ENCODE measurements at places on chromosomes 7 and 10.

GRCh38 chr7:646487-646886 is 80.0 kb upstream of the DNAAF5 start:
- DNase-seq: no peak

- peak; percentile 18 for DNase-seq
Observed at GRCh38 chr7:2046581-2047565, 185.9 kb downstream of the MAD1L1 start.

DNA sequence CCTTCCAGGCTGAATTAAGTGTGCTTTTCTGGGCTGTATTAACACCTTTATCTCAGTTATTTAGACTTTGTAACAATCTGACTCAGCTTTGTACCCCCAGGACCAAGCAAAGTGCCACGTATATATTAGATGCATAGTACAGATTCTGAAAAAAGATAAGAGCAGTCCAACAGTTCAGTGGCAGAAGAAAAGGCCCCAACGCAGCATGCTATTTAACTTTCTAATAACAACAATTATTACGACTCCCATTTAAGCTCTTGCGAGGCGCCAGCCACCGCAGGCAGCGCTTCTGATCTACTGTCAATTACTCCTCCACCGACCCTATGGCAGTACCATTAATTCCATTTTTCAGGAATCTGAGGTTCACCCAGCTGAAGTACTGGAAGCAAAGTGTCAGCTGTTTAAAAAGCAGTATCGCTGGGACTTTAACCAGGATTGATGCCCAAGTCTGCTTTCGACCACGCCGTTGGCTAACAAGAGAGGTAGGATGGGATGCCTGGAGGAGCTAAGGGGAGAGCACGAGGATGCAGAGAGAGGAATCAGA is 638 bp downstream of the LIPA start:
- no peak for DNase-seq

DNA sequence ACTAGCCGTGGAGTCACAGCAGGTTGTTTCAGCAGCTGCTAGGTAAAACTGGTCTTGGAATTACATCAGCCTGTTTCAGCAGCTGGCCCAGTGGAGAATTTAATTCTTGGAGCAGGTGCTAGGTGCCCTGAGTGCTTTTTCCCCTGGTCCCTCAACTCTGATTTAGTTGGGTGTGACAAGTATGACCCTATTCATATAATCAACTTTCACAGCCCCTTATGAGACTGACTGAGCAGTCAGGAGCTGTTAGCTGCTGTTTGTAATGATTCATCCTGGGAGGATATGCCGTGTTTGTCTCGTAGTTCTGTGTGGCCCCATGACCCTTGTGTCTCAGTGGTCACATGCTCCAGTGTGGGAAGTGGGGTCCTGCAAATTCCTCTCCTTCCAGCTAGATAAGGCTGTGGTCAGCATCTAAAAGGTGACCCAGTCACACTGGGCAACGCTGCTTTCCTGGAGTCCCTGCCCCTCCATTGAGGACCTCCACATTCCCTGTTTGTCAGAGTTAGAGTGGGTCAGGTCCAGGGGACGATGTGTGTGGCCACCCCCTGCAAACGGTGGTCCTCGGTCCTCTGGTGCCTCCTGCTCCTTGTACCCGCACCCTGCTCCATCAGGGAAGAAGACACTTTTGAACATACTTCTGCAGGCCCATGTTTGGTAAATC is 28.3 kb downstream of the TBATA start:
- no peak for DNase-seq

DNA sequence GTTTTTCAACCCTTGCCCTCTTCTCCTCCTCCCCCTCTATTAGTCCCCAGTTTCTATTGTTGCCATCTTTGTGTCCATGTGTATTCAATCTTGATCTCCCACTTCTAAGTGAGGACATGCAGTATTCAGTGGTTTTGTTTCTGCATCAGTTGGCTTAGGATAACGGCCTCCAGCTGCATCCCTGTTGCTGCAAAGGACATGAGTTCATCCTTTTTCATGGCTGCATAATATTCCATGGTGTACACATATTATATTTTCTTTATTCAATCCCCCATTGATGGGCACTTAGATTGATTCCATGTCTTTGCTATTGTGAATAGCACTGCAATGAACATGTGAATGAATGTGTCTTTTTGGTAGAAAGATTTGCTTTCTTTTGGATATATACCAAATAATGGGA is 190.4 kb upstream of the LYZL1 start:
- DNase-seq: no peak

GRCh38 chr10:117138838-117139580 is 939 bp upstream of the VAX1 start:
- no peak for DNase-seq

DNA sequence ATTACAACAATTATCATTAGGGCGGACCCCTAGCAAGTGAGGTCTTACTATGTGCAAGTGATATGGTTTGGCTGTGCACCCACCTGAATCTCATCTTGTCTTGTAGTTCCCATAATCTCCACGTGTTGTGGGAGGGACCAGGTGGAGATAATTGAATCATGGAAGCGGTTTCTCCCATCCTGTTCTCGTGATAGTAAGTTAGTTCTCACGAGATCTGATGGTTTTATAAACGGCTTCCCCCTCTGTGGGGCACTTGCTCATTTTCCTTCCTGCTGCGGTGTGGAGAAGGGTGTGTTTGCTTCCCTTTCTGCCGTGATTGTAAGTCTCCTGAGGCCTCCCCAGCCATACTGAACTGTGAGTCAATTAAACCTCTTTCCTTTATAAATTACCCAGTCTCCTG is 96.1 kb upstream of the CDK6 start:
- DNase-seq: no peak

- DNase-seq: no peak
Observed at GRCh38 chr10:90175161-90175681, 473.8 kb downstream of the KIF20B start.

GRCh38 chr10:15230257-15230656 is 61.8 kb upstream of the NMT2 start:
- DNase-seq: no peak

DNA sequence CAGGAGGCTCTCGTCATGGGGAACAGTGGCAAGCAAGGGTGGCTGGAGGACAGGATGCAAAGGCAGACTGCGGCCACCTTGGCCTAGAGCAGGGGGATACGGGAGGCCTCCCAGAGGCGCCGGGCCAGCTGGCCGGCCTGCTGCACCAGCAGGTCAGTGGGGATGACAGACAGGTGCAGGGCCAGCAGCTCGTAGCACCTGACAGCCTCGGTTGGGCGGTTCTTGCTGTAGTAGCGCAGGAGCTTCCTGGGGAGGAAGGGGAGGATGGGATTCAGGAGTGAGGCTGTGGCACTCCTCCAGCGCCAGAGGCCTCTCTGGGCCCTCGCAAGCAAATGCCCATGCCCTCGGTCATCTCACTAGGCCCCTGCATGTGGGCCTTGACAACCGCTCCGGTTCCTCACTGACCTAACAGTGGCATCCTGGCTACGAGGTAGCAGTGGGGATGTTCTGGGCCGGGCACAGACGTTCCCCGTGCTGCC is 2.5 kb upstream of the PYROXD2 start:
- DNase-seq: no peak

DNA sequence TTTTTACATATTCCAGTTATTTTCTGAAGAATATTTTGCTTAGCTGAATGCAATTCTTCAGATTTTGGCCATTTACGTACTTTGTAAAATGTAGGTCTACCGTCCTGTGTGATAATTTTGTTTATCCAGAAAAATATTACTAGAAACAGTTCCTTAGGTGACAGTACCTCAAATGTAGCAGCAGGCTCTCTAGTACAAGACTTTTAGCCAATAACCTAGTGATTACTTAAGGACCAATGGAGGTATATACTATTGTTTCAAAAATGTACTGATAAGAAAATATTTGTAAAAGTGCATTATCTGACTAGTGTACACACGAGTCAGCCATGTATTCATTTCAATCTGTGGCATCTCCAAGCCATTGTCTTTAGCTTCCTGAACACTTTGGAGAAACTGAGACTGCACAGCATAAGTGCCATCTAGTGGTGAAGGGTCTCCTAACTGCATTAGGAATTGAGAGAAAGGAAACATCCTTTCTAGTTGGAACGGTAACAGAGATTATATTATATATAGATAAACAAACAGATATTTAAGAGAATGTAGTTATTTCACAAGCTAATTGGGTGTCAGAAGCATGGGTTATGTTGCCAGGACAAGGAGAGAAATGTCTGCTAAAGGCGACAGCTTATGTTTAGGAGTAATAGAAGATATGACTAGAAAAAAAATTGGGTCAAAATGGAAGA is 23.7 kb downstream of the RTKN2 start:
- DNase-seq: no peak

DNA sequence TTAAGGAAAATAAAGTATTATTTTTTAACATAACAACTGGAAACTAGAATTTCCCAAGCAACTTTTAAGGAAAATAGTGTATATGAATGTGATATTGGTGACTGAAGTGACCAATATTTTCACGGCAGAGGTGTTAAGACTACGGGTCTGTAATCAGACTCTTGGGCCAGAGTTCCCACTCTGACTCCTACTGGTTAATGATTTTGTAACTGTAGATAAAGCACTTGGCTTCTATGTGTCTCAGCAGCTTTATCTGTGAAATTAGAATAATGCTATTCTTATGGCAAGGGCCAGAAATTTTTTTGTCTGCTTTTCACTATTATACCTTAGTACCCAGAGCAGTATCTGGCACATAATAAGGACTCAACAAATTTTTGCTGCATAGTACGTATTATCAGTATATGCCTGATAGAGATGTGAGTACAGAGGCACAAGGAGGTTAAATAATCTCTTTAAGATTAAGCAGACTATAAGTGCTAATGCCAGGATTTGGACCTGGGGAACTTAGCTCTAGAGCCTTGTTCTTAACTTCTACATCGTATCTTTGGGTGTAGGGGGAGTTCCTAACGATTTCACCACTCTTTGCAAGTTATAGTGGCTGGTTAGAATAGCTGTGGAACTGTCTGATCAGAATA is 186.1 kb upstream of the SLC26A5 start:
- DNase-seq: no peak

- DNase-seq: no peak
Observed at GRCh38 chr7:123995617-123996326, 37.1 kb downstream of the TMEM229A start.

DNA sequence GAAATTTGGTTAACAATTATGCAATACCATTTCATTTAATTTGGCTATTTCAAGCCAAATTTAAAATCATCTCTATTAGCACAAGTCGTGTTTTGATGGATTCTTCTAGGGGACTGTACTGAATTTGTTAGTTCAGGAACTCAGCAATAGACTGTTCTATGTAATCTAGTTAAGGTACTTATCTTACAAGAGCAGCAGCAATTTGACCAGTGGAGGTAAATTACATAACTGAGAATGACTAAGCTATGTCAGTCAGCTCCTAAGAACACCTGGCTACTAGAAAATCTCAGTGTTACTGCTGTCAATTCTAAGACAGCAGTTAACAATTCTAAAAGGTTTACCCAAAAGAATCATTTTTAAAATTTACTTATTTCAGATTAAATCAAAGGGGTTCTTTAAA is 513.9 kb upstream of the ZWINT start:
- DNase-seq: no peak

- DNase-seq: peak; percentile 51
Observed at GRCh38 chr7:128697302-128697905, 25.3 kb downstream of the GARIN1A start.

- no peak for DNase-seq
Observed at GRCh38 chr7:90726120-90726519, 130.0 kb downstream of the CDK14 start.

GRCh38 chr10:59096631-59097030 is 79.8 kb upstream of the PHYHIPL start:
- no peak for DNase-seq

GRCh38 chr7:98548971-98549370 is 68.1 kb upstream of the NPTX2 start:
- DNase-seq: no peak

- no peak for DNase-seq
Observed at GRCh38 chr10:117948493-117948892, 98.2 kb downstream of the RAB11FIP2 start.

- no peak for DNase-seq
Observed at GRCh38 chr10:61478621-61479312, 25.6 kb upstream of the TMEM26 start.

- DNase-seq: no peak
Observed at GRCh38 chr7:41451826-41452225, 251.1 kb downstream of the INHBA start.

DNA sequence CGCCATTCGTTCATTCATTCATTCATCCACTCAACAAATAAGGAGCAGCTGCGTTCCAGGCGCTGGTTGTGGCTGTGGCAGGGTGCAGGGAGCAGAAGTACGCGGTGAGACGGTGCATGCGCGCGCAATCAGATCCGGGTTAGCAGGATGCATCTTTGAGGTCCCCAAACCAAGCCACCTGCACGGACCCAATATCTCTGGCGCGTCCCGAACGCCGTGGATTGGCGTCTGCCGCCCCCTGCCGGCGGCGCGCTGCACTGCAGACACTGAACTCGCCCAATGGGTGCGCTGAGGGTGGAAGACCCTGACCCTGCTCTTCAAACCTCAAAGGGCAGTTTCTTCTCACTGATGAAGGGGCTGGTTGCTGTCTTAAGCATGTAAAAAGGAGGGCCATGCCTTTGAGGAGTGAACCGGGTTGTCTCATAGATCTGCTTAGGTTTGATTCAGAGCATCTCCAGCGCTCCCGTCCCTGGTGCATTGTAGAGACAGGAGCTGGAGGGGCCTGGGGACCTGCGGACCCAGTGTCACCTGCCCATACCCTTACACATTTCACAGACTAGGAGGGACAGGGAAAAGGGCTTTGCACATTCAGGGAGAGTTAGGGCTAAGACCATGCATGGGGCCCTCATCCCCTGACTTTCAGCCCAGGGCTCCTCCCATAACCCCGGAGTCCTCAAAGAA is 102.5 kb downstream of the RAMP3 start:
- DNase-seq: peak; percentile 86

GRCh38 chr7:1427064-1427657 is 32.1 kb downstream of the MICALL2 start:
- no peak for DNase-seq

DNA sequence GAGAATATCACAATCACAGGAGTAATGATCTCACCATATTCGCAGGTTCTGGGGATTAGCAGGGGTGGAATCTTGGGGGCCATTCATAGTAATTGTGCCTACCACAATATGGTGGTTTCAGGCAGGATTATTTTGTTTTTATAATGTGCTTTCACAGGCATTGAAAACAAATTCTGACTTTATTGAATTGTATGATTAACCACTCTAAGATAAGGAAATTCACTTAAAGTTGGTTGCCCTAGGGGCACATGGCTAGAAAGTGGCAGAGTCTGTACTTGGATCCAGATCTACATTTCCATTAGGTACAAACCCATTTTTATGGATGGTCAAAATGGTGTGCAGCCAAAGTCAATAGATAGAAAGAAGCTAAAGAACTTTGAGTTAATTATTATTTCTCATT is 1.7 kb downstream of the CROT start:
- DNase-seq: no peak

DNA sequence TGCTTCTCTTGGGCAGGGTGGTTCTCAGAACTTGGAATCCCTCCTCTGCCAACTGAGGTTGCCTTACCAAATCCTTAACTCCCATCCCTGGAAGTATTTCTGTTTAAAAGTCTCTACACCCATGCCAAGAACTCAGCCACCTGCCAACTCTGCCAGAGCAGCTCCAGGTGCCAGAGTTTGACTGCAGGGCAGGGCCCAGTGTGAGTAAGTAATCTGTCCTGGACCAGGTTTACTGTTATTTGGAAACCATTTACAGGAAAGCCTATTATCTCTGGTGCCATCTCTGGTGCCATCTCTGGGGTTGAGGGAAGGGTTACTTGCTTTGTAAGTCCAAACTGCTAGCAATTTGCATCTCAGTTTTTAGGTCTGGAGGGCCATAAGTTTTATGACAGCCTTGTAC is 2.5 kb downstream of the TSPAN15 start:
- DNase-seq: no peak

GRCh38 chr10:95552679-95553342 is 8.4 kb downstream of the SORBS1 start:
- no peak for DNase-seq

All from activated CD4-positive, CD25-positive, alpha-beta regulatory T cell treated with anti-CD3 and anti-CD28 coated beads, Interleukin-2, amount 50 U/mL, for 72 hours (primary cell).